ENCODE measurements at places on chromosomes 3 and 15.

- no peak for DNase-seq
These were observed 11.0 kb downstream of the SPTBN5 start for GRCh38 chr15:41882689-41883483.

DNA sequence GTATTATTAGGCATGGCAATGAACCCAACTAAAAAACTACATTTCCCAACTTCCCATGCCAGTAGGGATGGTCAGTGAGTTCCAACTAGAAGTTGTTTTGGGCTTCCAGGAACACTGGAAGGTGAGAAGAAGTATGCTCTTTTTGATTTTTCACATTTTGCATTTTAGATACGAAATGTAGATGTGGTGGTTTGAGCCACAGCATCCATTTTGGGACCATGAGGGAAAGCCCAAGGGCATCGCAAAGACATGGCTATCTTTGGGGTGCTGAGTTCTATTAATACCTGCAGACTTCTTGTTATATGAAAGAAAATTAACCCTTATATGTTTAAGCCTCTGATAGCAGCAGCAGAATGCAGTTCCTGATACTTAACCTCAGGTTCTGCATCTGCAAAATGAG lies 62.9 kb downstream of the PTPRG start:
- no peak for DNase-seq

DNA sequence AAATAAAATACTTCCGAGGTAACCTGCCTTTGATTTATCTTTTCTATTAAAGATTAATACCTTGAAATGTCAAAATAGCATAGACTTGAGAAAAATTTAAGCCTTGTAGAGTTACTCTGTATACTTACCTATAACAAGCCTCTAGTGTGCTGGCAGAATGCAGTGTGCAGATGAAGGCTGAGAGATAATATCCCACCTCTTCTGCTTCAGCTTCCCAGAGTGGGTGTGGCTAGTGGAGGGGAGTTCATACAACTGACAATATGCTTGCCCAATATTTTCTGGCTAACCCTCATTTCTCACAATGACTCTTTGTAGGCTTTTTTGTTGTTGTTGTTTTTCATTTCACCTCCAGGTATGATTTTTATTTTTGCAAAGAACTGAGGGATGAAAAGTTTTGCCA lies 15.7 kb upstream of the ZBTB20 start:
- no peak for DNase-seq

- no peak for DNase-seq
These were observed 15.5 kb upstream of the EDEM1 start for GRCh38 chr3:5172018-5172417.

- no peak for DNase-seq
These were observed 26.1 kb downstream of the PLXNB1 start for GRCh38 chr3:48403533-48404439.

DNA sequence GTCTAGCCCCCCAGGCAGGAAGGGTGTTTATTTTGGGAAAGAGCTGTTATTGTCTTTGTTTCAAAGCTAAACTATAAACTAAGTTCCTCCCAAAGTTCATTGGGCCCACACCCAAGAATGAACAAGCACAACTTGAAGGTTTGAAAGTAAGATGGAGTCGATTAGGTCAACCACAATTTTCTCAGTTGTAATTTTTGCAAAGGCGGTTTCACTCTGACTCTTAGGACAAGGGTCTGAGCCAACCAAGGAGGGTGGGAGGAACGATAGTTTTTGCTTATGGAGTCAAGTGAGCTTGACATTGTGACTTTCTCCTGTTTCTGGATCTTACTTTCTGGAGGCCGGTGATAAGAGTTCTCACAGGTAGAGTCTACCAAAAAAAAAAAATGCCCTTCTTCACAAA lies 5.8 kb upstream of the ZNF770 start:
- no peak for DNase-seq

DNA sequence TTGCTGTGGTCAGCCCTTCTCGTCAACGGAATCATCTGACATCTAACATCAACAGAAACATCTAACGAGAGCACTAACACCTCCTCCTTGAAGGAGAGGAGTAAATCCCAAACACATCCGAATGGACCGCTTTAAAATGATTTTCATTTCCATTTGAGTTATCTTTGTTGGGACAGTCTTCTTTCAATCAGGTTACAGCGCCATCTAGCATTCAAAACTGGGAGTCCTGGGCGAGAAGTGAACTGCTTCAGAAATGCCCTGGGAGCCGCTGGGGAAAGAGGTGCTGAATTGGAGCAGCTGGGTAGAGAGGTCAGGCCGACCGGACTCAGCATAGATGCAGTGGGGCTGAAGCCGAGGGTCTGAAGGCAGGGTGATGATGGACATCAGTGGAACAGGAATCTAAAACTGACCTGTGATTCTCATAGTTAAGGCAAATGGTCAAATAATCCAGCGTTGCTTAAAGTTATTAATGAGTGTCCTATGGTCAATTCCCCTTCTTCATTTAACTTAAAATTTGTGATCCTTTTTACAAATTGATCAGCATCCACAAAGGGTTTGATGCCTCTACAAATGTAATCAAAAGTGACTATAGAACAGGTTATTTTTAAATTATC lies 170.0 kb upstream of the NDN start:
- no peak for DNase-seq

GRCh38 chr15:88617031-88617722 lies 4.0 kb upstream of the AEN start:
- no peak for DNase-seq

DNA sequence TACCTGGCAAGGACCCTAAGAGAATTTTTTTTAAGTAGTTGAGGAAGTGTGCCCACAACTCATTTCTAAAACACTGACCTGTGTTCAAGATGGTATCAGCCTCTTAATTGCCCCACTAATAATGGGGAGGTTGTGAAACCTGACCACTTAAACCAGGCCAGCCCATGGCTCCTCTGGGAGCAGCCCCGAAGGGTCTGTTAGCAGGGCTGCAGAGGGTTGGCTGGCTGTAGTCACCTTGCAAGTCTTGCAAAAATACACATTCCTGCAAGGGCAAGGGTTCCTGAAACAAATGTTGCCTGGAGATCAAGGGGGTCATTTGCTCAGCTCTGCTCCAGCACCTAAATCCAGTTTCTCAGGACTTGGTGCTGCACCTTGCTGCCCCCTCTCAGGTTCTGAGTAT lies 3.2 kb downstream of the IL17RD start:
- no peak for DNase-seq

- DNase-seq: no peak
These were observed 780 bp upstream of the ACAD9 start for GRCh38 chr3:128878556-128879124.

- no peak for DNase-seq
These were observed 16.2 kb downstream of the TIMP4 start for GRCh38 chr3:12142476-12142875.

GRCh38 chr15:71054286-71054952 lies 60.9 kb upstream of the THSD4 start:
- DNase-seq: no peak

DNA sequence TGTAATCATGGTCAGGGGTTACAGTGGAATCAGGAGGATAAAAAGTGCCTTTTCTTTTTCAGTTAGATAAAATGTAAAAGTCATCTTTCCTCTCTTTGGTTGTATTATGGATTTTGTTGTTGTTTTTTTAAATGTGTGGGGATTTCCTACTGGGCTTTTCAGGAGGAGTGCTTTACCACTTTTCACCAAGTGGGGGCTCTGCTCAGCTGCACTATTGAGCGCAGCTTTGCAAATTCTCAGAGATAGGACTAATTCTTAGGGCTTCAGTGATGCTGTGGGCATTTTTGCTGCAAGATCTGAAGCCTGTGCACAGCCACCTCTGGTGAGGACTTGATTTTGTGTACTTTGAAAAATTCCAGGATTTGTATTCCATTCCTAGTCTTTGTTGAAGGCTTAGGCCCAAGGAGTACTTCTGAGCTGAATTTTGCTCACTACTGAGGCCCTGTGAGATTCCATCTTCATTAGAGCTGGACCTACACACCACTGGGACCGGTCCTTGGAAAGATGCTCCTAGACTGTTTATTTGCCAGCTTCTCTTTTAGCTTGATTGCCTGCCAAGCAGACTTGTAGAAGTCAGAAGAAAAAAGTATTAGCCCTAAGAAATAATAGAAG lies 7.5 kb downstream of the GNB5 start:
- DNase-seq: no peak

GRCh38 chr3:126308394-126309125 lies 48.6 kb downstream of the KLF15 start:
- DNase-seq: no peak

GRCh38 chr3:120678984-120679383 lies 3.1 kb downstream of the HGD start:
- no peak for DNase-seq

- DNase-seq: no peak
These were observed 25.9 kb upstream of the PLXNA1 start for GRCh38 chr3:126956866-126957650.

DNA sequence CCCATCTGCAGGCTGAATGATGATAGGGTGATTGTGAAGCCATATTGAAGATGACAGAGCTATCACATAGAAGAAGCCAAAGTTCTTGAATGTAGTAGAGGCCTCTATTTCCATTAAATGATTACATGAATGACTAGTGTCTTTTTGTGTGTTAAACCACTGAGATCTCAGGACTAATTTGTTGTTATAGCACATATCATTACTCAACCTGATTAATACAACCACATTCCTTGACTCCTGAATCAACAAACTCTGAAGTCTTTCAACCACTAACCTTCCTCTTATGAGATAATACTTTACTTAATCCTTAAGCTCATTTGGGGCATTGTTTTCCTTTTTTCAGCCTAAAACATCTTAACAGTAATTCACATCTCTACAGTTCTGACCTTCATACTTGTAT lies 564.5 kb upstream of the ADAMTS9 start:
- no peak for DNase-seq

DNA sequence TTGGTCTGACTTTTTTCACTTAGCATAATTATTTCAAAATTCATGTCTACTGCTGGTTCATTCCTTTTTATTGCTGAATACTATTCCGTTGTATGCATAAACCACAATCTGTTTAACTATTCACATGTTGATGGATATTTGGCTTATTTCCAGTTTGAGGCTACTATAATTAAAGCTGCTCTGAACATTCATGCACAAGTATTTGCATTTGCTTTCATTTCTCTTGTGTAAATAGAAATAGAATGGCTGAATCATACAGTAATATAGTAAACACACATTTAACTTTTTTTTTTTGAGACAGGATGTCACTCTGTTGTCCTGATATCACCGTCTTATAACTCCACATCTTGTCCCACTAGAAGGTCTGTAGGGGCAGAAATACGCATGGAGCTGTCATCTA lies 57.3 kb downstream of the NMNAT3 start:
- no peak for DNase-seq

DNA sequence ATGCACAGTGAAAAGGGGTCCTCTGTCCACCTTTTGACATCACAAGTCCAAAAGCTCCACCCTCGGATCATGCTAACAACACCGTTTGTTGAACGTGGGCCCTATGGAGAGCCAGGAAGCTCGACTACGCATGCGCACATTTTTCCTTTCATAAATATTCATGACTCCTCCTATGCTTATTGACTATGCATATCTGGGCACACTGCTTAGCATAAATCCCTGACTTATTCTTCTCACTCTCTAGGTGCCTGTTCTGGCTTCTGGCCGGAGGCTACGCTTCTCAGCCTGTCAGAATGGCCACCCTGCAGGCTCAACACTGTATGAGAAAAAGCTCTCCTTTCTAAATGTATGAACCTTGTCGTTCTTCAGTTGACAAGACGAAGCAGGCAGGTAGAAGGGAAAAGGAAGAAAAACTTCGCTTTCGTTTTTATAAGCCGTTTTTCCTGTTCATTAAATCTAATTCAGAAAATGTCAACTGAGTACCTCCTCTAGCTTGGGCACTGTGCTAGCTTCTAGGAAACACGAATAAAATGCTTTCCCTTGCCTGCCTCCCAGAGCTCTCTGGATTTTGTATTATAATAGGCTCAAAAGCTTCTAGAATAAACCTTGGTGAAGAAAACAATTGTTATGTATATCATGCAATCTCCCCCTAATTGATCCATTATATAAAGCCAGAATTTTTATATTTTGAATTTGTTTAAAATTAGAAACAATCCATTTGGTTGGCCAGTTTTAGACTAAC lies 207.7 kb downstream of the ATP10A start:
- DNase-seq: no peak

DNA sequence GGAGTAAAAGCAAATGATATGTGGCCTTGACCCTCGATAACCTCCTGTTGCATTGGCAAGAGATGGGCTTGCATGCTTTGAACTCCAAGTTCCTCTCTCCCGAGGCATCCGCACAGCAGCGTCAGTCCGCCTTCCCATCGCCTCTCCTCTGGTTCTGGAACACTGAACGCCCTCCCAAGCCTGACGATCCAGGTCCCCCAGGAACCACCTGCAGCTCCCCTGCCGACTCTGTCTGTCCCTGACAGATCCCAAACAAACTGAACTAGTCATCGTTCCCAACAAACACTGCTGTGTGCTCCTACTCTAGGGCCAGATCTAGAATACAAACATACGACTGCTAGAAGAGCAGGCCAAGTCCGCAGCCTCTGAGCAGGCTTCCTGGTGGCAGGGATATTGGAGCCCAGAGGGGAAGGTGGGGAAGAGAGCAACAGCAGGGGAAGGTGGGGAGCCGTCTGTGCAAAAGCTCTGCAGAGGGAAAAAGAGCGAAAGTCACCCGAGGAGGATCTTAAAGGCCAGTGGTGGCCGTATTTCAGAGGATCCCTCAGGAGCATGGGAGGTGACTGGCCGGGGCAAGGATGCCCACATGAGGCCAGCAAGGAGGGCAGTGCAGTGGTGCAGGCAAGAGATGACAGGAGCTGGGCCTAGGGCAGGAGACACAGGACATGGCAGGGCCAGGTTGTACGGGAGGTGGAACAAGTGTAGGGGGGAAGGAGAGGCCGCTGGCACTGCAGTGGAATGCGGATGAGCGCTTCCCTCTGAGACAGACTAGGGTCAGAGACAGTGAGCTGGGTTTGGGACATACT lies 50.8 kb downstream of the PCSK6 start:
- no peak for DNase-seq

DNA sequence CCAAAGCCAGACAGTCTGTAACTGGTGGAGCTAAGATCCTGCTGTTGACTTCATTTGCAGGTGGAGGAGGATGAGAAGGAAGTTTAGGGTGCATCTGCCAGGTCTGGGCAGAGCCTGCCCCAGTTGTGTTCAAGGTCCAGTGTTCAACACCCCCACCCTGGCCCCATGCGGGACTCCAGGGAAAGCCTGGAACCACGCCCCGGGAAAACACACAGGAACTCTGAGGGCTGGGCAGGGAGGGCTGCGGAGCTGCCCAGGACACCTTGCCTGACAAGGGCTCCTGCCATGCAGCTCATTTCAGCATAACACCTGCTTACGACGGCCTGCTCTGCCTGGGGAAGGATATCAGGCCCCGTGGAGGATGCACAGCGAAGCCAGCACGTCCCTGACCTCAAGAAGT lies 286.3 kb downstream of the XXYLT1 start:
- no peak for DNase-seq
